NCI-H1417 treated with DMSO at 0.1 percent for 48 hours (cell line): ENCODE measurements at places on chromosomes 1 and 21.

GRCh38 chr1:157193219-157193618, 55.0 kb upstream of the ETV3 start:
- DNase-seq, result no peak

DNA sequence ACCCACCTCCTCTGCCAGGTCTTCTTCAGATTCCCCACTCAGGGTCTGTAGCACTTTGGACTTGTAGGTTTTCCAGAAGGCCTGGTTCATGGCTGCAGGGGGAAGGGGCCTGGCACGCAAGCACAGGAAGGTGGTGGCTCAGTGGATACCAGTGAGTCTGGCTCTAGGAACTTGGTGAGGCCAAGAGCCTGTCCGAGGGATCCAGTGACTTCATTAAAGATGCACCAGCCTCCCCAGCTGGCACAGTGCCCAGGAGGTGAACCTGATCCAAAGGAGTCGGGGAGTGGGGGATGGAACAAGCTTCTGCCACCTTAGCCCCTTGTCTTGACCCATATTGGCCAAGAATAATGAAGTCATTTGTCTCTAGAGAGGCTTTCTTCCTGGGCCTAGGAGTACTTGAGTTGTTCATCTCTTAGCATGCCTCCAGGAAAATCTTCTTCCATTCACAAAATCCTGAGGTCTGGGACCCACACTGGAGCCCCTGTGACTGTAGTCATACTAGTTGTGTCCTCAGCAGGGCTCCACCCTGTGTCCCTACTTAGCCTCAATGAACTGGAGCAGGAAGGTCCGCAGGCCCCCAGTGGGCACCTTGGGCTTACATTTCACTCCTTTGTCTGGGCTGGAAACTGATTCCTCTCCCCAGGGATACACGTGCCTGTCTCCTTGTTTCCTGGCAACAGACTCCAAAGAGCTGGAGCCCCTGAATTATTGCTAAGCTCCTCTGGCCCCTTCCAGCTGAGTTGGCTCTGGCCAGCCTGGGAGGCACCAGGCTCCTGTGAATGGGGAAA, at the start of gene C1orf232:
Gene C1orf232 (minus strand): TSS at position 554 of the 788 bp plus-strand sequence. CDS start 464 bp downstream, at position 90.
- DNase-seq, result peak; percentile 34

GRCh38 chr21:15433091-15433490, 296.7 kb upstream of the USP25 start:
- DNase-seq, result no peak

- no peak for DNase-seq
Measured at GRCh38 chr1:28890435-28890834, 23.9 kb upstream of the EPB41 start.

DNA sequence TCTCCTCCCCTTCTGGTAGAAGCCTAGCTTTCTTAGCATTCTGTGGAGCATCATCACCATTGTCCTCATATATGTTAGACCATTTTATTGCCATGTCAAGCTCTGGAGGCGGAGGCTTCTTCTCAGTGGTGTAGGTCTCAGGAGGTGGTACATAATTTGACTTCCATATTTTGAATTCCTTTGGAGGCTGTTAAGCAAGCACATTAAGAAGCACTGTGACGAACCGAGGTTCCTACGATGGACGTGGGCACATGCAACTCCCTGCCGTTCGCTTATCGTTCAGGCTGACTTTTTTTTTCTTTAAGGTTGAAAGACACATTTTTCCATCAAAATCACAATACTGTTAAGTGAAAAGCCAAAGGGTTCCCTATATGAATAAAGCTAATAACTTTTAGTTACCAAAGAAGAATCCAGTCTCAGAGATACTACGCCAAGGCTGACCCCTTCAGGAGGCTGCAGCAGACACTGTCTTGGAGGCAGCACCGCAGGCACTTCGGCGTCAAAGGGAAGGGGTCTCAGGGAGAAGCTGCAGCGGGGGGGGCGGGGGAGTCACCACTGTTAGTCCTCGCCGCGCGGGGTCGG, 835 bp downstream of the C1orf52 start:
- DNase-seq, result no peak

DNA sequence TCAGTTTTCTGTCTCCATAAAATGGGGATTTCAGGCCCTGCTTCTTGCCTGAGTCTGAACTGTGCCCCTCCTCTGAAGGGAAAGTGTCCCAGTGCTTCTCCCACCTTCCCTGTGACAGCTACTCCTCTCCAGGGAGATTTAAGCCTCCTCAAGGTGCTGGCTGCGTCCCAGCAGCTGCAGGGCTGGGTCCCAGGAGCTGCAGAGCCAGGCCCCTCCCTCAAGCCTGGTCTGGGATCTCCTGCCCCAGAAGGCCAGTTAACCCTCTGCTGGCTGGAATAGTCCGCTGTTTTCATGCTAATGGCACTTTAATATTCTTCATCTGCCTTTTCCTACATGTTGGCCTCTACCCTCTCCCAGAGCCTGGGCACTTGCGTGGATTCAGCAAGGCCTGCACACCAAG, 99.0 kb downstream of the PLXNA2 start:
- no peak for DNase-seq

GRCh38 chr1:192724670-192725069, 84.2 kb upstream of the RGS2 start:
- DNase-seq, result no peak

GRCh38 chr1:115329965-115330364, 8.1 kb downstream of the NGF start:
- DNase-seq, result no peak

- no peak for DNase-seq
Measured at GRCh38 chr1:43274125-43274803, 4.5 kb downstream of the TMEM125 start.

DNA sequence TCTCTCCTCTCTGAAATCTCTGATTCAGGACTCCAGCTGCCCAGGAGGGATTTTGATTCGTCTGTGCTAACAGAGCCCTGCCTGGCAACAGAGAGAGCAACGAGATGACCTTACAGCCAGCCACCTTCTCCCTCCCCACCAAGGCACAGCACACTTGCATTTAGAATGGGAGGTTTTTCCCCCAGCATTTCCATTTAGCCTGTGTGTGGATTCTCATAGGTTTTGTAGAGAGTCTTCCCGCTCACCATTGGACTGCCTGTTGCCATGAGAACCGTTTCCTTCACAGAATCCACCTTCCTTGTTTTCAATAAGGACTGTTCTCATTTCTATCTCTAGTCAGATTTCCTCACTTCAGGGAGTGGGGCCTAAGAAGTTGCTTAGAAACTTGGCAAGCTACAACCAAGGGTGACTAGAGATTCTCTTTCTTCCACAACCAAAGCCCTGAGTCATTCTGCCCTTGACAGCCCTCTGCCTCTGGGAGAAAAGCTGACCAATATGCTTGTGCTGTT, 5.8 kb upstream of the IKBKE start:
- DNase-seq, result no peak

GRCh38 chr1:18170444-18170843, 62.8 kb downstream of the IGSF21 start:
- no peak for DNase-seq

GRCh38 chr1:58136387-58136786, 410.1 kb downstream of the OMA1 start:
- no peak for DNase-seq

GRCh38 chr1:23591460-23592208, 32.3 kb upstream of the ID3 start:
- no peak for DNase-seq

GRCh38 chr1:78475888-78476610, 14.7 kb upstream of the PTGFR start:
- DNase-seq, result no peak

- no peak for DNase-seq
Measured at GRCh38 chr1:156804026-156804425, 12.6 kb downstream of the SH2D2A start.

DNA sequence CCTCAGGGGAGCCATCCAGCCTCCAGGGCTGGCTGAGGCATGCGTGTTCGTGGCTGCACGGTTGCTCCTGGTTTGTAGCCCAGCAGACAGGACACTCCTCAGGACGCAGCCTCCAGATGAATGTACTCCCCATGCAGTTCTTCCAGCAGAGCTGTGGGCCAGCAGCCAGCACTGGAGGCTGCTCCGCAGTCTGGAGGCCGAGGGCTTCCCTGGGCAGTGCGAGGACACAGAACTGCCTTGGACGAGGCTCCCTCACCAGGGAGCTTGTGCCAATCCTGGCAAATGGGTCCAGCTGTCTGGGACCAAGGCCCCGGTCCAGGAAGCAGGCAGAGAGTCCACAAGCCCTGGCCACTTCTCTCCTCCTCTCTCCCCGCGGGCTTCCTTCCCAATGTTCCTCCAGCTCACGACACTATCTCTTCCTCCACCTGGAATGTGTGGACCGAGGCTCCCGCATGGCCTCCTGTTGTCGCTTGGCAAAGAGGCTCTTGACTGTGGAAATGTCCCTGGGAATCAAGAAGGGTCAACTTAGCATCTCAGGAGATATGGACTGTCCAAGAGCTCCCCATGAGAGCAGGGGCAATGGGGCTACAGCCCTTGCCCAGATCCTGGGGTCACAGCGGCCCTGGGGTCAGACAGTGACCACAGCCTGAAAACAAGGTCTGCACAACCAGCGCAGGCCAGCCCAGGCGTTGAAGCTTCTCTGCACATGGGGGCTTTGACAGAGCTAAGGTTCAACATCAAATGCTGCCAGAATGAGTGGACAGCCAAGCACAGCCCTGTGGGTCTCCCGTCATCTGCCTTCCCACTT, 5.3 kb downstream of the EDN2 start:
- no peak for DNase-seq

DNA sequence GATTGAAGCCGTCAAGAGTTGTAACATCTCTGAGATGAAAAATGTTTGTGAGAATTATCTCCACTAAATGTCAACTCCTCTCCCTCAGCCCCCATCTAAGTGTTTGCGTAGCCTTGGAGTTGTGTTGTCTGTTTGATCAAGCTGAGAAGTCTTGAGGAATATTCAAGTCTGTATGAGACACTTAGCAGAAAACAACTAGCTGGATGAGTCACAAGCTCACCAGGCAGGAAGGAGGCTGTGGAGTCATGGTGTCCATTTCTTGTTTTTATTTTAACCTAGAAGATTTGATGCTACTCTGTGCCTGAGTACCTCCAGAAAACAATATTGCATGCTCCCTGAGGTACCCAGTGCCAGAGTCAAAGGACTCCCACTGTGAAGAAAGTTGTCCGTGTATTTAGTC, 211.6 kb upstream of the PLXNA2 start:
- DNase-seq, result no peak

DNA sequence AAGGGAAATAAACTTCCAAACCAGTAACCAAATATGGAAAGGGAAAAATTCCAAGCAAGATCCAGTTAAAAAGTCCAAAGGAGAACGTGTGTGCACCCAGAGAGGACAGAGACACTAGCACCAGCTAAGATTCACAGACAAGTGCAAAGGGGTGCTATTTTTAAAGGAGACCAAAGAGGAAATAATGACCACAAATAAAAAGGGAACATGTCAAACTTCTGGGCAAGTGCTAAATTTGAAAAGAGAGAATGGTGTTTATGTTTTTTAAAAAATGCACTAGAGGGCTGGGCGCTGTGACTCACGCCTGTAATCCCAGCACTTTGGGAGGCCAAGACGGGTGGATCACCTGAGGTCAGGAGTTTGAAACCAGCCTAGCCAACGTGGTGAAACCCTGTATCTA, 8.6 kb downstream of the JAM2 start:
- no peak for DNase-seq

DNA sequence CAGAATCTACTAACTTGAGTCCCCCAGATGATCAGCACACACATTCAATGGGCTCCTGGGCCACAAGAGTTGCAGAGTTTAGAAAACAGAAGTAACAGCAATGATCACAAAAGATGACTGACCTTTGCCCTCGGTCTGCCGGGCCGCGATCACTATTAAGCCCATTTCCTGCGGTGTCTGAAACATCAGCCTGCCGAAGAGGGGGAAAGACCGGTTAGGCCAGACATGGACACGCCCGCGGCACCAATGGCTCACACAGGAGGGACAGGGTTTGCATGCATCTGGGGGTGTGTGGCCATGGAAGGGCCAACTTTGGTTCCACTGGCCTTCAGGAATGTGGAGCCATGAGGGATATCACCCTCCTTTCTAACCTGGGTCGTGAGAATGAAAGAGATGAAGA, 68.2 kb downstream of the SIM2 start:
- DNase-seq, result no peak

DNA sequence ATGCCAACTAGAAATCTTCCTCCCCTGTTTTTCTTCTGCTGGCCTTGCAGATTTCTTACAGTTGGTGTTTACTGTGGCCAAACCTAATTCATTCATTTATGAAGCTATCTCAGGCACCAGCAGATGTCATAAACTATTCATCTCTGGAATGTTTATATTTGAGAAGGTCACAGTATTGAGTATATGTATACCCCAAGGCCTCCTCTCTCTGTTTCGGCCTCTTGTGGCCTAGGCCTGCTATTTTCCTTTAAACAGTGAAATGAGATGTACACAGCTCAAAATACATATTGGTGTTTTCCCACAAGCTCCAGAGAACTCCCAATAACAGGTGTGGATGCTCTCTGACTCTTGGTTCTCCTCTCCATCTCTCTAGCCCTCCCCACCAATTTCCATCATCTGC, 520.7 kb upstream of the CAMK1G start:
- no peak for DNase-seq

DNA sequence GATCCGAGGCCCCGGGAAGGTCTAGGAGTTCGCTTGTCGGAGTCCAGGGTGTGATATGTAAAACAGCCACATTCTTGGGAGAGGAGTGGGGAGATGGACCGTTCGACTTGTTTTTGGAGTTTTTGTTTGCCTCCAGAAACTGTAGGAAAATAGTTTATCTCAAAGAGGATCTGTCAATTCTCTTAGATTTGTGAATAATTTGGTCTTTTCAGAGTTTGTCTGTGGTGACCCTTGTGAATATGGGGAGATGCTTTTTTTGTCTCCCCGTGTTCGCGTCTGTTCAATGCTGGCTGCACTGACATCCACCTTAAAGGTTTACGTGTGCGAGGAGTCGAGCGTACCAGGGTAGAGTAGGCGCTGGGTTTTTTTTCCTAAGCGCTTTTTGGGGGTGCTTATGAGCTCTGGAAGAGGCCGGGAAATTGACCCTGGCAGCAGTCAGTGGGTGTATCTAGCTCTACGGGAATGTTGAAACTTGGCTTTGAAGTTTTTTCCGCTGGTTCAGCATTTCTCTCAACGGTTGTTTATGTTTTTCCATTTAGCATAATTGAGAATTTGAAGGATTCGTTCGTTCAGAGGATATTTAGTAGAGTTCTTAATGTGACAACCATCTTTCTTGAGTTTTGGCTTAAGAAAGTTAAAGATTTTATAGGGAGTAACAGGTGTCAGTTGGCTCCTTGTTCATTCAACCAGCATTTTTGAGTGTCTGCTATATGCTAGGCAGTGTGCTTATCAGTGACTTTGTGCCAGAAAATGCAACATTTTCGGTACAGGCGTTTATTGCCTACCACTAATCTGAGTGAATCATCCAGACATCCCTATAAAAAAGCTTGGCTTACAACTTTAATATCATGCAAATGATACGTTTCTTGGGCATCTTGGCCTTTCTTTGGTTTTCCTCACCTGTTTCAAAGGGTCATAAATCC, 1.2 kb downstream of the SZRD1 start:
- DNase-seq, result no peak

- DNase-seq, result no peak
Measured at GRCh38 chr1:204696606-204697005, 11.1 kb upstream of the LRRN2 start.

- DNase-seq, result no peak
Measured at GRCh38 chr1:9373619-9374018, 80.9 kb downstream of the SPSB1 start.
